ENCODE measurements at places on chromosomes 5 and 9.

- no peak for DNase-seq
Measured at GRCh38 chr5:100828071-100828897, 74.8 kb downstream of the ST8SIA4 start.

DNA sequence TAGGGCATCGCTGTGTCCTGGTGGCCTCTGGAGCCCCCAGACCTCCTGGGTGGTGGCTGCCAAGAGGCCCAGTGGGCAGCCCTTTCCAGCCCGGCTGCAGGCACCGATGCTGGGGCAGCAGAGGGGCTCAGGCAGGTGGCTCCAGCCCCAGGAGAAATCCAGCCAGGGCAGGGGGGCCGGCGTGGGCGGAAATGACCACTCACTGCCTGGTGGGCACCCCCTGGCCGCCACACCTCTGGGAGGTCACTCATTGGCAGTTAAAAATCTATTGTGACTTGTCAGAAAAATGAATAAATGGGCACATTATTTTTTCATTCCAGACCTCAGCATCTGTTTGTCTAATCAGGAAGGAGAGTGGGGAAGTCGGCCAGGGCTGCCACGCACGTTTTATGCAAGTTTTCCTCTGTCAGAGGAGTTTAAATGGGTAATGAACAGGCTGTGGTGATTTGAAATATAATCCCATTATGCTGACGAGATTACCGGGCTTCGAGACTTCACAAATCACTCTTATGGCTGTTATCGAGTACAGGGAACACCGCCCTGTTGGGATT, 171.9 kb downstream of the GAPVD1 start:
- no peak for DNase-seq

DNA sequence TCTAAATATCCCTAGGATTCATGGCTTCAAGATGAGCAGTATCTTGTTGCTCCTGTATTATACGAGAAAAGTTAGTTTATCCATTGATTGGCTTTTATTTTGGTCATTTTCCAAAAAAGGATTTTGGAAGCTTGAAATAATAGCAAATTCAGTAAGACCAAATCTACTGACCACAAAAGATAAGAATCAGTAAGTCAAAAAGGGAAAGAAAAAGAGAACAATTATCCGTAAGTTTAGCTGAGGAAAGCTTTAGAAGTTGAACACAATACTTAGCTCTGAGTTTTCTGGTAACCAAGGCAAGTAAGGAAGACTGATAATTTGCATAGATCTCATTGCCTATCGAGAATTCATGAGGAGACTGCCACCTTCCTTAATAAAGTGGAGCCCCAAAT, 9.1 kb downstream of the TGFBR1 start:
- DNase-seq: no peak

DNA sequence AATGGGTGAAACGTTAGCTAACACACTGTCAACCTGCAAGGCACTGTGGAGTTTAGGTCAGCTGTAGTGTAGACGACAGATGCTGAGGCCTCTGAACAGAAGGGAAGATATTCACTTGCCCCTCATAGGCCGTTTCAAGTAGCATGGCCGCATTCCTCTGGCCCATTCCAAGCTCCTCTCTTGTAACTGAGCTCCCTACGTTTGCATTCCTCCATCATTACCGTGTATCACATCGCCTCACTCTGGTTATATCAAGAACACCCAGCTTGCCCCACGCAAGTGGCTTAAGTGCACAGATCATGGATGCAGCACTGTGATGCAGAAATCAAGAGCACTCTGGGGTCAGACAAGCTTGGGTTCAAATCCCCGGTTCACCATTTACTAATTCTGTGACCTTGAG, 43.3 kb downstream of the PRELID2 start:
- DNase-seq: no peak

GRCh38 chr5:156922207-156922792, 40.7 kb downstream of the TIMD4 start:
- no peak for DNase-seq

DNA sequence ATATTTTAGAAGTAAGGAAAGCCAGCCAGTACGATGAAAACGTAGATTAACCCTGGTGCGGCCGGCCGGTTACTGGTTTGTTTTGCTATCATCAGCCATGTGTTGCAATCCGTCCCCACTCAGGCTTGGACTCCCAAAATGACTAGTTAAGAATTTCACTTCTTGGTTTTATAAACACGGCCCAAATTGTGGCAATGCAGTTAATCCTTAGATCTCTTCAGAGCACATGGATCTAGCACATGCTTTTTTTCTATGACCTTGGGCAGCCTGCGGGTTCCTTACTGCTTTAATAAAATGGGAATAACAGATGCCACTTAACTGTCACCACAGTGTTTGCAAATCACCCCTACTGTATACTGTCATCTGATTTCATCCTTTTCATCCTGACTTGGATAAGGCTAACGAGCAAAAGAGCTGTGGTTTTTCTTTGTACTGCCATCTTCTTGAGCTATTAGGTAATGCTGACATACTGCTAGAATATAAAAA, 1.5 kb downstream of the NDFIP1 start:
- no peak for DNase-seq

GRCh38 chr5:21680641-21681040, 1172.5 kb downstream of the CDH12 start:
- DNase-seq: no peak

- no peak for DNase-seq
Measured at GRCh38 chr5:57172466-57173318, 1.2 kb upstream of the GPBP1 start.

DNA sequence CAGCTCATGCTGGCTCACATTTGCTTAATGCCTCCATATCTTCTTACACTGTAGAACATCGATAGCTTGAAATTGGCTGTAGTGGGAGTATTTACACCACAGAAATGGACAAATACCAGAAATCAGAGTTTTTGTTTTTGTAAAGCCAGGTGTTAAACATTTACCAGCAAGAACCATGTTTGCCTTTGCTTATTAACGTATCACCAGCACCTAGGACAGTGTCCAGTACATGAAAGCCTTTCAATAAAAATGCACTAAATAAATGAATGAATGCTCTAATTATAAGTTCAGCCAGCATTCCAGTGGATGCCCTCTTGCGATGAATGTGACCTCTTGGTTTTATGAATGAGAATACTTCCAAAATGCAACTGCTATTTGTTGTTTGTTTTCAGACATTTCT, 140.4 kb upstream of the VLDLR start:
- no peak for DNase-seq

Measured in NCI-H1436 (cell line).